Activated naive CD8-positive, alpha-beta T cell treated with anti-CD3 and anti-CD28 coated beads for 36 hours (primary cell): ENCODE measurements at places on chromosomes 7 and 10.

- peaks cover 78% of the 10 kb centered on the region for H3K27me3 ChIP-seq
- no peak for DNase-seq
- H3K4me3 ChIP-seq: no peak overlapping the region
- no peak overlapping the region for H3K27ac ChIP-seq
Measured at GRCh38 chr7:1238931-1239802, 6.5 kb downstream of the UNCX start.

DNA sequence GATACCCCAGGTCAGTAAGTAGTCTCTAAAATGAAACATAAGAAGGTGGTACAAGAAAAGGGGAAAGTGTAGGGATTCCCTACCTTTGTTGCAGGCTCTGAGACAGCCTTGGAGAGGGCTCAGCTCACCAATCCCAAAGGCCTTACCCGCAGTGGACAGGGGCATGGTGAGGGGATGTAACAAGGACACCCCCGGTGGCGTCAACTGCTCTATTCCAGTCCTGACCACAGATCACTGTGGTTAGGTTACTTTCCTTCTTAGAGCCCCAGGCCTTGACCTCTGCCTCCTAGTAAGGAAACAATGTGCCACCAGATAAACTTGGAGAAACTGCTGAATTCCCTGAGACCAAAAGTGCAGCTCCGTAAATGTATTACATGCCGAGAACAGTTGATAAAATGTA lies 17.5 kb downstream of the PLXNA4 start:
- no peak for DNase-seq
- H3K27ac ChIP-seq: no peak overlapping the region
- peaks cover 4% of the 10 kb centered on the region for H3K4me1 ChIP-seq
- no peak overlapping the region for H3K4me3 ChIP-seq
- peaks cover 11% of the 10 kb centered on the region for H3K27me3 ChIP-seq

GRCh38 chr7:158013085-158013668 lies 574.4 kb downstream of the PTPRN2 start:
- H3K4me3 ChIP-seq: no peak overlapping the region
- no peaks in the 10 kb centered on the region for H3K27me3 ChIP-seq
- peaks cover 5% of the 10 kb centered on the region for H3K4me1 ChIP-seq
- DNase-seq: no peak
- H3K27ac ChIP-seq: no peak overlapping the region

DNA sequence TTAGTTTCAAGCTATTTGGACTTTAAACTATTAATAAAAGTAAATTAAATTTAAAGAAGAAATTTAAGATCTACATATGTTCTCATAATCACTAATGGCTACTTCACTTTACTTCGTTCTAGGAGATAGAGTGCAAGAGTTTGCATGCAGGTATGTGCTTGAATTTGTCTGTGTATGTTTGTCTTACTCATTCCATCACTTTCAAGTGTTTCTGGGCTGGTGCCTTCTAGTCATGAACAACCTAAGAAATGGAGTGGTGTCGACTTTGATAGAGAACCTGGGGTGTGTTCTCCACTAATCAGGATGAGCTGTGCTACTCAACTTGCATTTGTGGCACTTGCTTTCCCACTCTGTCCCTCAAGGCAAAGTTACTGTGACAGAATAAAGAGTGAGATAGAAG lies 169.9 kb downstream of the KCND2 start:
- DNase-seq: no peak
- H3K27me3 ChIP-seq: no peaks in the 10 kb centered on the region
- H3K36me3 ChIP-seq: no peaks in the 10 kb centered on the region
- H3K27ac ChIP-seq: no peak overlapping the region
- no peak overlapping the region for H3K4me3 ChIP-seq

DNA sequence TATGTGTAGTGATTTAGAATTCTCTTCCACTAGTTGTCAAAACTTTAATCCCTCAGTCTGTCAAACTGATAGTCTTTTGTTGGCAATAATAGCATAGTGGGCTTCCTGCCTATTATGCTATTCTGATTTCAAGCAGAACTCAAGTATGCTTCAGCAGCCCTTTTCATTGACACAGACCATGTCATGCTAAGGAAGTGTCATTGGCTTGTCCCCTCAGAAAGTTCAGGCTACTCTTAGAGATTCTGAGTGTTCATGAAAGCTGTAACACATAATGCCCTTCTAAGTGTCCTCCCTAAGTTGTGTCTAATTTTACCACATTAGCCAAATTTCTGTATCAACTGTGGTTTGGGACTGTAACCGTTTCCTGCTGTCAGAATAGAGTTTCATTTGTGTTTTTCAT lies 198.7 kb downstream of the THSD7A start:
- no peaks in the 10 kb centered on the region for H3K27me3 ChIP-seq
- H3K36me3 ChIP-seq: no peaks in the 10 kb centered on the region
- no peak overlapping the region for H3K27ac ChIP-seq
- H3K4me1 ChIP-seq: no peaks in the 10 kb centered on the region

GRCh38 chr7:22406715-22407114 lies 49.8 kb upstream of the RAPGEF5 start:
- H3K4me3 ChIP-seq: no peak overlapping the region
- peaks cover 3% of the 10 kb centered on the region for H3K4me1 ChIP-seq
- no peak for DNase-seq
- no peaks in the 10 kb centered on the region for H3K36me3 ChIP-seq
- H3K27me3 ChIP-seq: no peaks in the 10 kb centered on the region

DNA sequence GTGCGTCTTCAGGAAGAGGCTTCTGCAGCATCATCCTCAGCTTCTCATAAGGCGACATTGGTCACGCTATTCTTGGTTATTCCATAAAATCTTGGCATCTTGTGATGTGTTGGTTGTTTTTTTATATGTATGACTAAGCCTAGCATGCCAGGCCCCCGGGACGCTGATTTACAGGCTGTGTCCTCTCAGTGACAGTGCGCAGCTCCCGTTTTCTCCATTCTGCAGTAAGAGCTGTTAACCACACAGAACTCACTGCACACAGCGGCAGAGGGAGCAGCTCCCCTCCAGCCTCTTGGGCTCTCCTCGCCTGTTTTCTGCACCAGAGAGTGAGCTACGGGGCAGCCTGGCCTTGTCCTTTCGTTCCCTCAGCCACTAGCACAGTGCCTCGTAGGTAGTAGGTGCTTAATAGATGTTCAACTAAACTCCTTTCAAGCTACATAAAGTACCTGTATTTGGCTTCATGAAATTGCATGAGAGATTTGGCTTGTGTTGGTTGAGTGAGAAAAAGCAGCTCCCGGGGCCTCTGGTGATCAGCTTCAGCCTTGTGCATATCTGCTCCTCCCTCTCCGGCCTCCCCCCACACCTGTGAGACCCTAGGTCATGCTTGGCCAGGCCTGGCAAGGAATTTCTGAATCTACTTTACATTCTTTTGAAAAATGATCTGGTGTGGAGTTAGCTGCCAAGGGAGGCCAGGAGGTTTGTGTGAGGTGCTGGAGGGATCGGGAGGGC lies 116.2 kb downstream of the WDR37 start:
- no peaks in the 10 kb centered on the region for H3K36me3 ChIP-seq
- H3K4me1 ChIP-seq: no peaks in the 10 kb centered on the region
- H3K27ac ChIP-seq: no peak overlapping the region
- no peak overlapping the region for H3K4me3 ChIP-seq
- no peak for DNase-seq

- no peaks in the 10 kb centered on the region for H3K27me3 ChIP-seq
- no peak overlapping the region for H3K4me3 ChIP-seq
- no peaks in the 10 kb centered on the region for H3K4me1 ChIP-seq
- no peak for DNase-seq
Measured at GRCh38 chr7:132646052-132646451, 69.8 kb upstream of the PLXNA4 start.

GRCh38 chr10:96511044-96511945 lies 2.4 kb downstream of the TLL2 start:
- H3K4me3 ChIP-seq: no peak overlapping the region
- peak; percentile 17 for DNase-seq
- H3K27ac ChIP-seq: no peak overlapping the region
- peaks cover 42% of the 10 kb centered on the region for H3K27me3 ChIP-seq

DNA sequence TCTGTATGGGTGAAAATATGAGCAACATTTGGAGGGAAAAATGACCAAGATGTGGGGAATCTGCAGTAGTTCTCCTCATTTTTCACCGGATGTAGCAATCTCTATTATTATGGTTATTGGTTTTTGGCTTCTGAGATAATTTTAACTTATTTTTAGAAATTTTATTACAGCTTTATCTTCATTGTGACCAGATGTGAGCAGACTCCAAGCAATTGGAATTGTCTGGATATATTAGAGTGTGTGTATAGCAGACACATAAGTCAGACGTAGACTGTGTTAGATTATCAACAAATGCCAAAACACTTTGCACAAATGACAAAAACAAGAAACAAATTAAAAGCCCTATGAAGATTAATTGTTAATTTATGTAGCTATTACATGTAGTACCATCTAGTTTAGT lies 249.1 kb downstream of the DNAJB9 start:
- no peaks in the 10 kb centered on the region for H3K36me3 ChIP-seq
- no peak overlapping the region for H3K4me3 ChIP-seq

- H3K27ac ChIP-seq: no peak overlapping the region
- H3K4me3 ChIP-seq: no peak overlapping the region
- H3K4me1 ChIP-seq: peaks cover 7% of the 10 kb centered on the region
Measured at GRCh38 chr10:77820349-77820748, 106.2 kb downstream of the DLG5 start.

- DNase-seq: no peak
- no peak overlapping the region for H3K4me3 ChIP-seq
- no peak overlapping the region for H3K27ac ChIP-seq
- H3K27me3 ChIP-seq: no peaks in the 10 kb centered on the region
Measured at GRCh38 chr10:132383101-132383500, 13.9 kb upstream of the PWWP2B start.

- H3K4me3 ChIP-seq: no peak overlapping the region
- H3K4me1 ChIP-seq: no peaks in the 10 kb centered on the region
- no peak overlapping the region for H3K27ac ChIP-seq
- H3K36me3 ChIP-seq: no peaks in the 10 kb centered on the region
- no peaks in the 10 kb centered on the region for H3K27me3 ChIP-seq
- DNase-seq: no peak
Measured at GRCh38 chr10:34446049-34446448, 369.0 kb downstream of the PARD3 start.

DNA sequence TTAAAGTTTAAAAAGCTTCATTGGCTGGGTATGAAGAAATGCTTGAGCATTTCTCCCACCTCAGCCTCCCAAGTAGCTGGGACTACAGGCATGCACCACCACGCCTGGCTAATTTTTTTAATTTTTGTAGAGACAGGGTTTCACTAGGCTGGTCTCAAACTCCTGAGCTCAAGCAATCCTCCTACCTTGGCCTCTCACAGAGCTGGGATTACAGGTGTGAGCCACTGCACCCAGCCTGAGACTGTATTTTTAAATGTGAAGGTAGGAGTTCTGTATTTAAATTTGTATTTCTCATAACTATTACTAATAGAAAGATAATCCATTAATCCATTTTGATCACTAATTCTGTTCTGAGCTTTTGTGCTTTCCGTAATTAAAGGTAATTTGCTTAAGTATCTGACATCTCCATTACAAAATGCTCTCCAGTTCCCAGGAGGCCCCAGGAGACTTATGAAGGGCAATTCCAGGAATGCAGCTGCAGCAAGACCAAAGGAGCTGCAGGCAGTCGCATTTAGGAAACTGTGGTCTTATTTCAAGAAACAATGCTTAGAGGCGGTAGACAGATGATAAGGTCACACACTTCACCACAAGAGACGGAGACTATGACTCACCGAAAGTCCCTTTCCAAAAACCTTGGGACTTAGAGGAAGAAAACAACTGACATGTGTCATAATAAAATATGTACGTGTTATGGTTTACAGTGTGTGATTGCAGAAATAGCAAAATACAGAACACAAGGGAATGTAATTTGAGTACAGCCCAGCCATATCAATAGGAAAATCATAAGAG lies 23.3 kb downstream of the YAE1 start:
- peak overlapping the region; percentile 26 for H3K4me3 ChIP-seq
- H3K27ac ChIP-seq: peak overlapping the region; percentile 81
- H3K36me3 ChIP-seq: no peaks in the 10 kb centered on the region

DNA sequence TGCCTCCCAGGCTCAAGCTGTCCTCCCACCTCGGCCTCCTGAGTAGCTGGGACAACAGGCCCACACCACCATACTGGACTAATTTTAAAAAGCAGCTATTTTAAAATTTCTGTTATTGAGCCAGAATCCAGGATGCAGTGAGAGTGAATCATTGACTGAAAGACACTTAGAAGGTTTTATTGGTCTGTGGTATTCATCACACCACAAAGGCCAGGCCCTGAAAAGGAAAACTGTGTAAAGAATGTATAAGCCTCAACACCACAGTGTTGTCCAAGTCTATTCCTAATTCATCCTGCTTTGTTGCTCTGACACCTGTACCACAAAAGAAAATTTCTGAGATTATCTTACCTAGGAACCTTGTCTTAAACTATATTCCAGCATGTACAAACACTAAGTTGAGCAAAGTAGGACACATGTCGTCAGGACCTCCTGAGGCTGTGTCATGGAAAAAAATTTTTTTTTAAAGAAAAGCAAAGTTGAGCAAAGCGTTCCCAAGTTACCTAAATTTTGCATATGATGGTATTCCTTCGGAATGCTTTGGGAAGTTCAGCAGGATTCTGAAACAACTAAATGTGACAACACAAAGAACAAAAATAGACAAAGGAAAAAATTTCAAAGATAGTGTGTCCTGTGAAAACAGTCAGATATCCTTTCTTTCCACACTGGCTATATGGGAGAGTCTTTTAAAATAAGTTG lies 129.6 kb upstream of the MKLN1 start:
- no peak overlapping the region for H3K4me3 ChIP-seq
- no peak for DNase-seq
- no peaks in the 10 kb centered on the region for H3K36me3 ChIP-seq
- no peak overlapping the region for H3K27ac ChIP-seq

- peaks cover 3% of the 10 kb centered on the region for H3K27me3 ChIP-seq
- H3K36me3 ChIP-seq: no peaks in the 10 kb centered on the region
- DNase-seq: peak; percentile 62
- H3K27ac ChIP-seq: no peak overlapping the region
- peaks cover 2% of the 10 kb centered on the region for H3K4me1 ChIP-seq
Measured at GRCh38 chr7:74606101-74606908, 51.2 kb upstream of the GTF2I start.

DNA sequence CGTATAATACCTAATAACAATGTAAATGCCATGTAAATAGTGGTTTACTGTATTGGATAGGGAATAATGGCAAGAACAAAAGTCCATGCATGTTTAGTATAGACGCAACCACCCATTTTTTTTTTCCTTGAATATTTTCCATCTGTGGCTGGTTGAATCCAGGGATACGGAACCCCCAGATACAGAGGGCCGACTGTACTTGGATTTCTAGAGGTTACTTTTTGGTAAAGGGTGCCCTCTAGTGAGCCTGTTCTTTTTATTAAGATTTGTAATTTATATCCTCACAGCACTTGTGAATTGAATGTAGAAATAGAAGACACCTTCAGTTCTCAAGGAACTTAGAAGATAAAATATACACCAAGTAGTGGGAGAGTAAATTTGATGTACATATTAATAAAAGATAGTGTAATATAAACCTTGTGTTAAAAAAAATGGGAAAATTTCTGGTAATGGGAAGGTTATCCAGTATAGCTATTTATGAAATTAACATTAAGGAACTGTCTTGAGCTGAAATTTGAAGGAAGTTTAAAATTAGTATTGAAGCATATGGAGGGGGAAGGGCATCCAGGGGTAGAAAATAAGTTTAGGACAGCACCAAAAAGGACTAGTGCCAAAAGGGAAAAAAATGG lies 32.0 kb downstream of the EXOC6 start:
- no peak overlapping the region for H3K27ac ChIP-seq
- H3K27me3 ChIP-seq: no peaks in the 10 kb centered on the region
- H3K4me1 ChIP-seq: peaks cover 13% of the 10 kb centered on the region
- H3K4me3 ChIP-seq: no peak overlapping the region
- H3K36me3 ChIP-seq: no peaks in the 10 kb centered on the region
